ENCODE measurements at places on chromosomes 1 and 21.

GRCh38 chr1:16296643-16297042, 55.6 kb downstream of the FBXO42 start:
- DNase-seq = no peak

DNA sequence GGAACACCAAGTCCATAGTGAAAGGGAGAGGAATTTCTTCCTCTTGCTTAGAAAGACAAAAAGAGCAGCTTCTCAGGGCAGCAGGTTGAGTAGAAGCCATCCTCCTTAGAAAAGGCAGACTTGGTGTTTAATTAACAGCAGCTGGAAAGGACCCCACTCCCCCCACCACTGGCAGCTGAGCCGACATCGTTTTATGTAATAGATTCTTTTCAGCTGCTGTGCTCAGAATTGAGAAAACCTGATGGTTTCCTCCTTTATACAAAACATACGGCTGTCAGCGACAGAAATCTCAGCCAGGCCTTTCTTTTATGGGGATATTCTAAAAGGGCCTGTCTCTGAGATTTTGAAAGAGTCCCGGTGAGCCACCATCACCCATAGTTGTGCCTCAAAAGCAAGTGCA, 49.9 kb downstream of the MAN1C1 start:
- DNase-seq = no peak

GRCh38 chr1:57464756-57465155, 40.9 kb upstream of the DAB1 start:
- no peak for DNase-seq

GRCh38 chr1:85495556-85495955, 30.6 kb upstream of the DDAH1 start:
- DNase-seq = peak; percentile 65

GRCh38 chr1:184145083-184145482, 93.6 kb downstream of the TSEN15 start:
- no peak for DNase-seq

DNA sequence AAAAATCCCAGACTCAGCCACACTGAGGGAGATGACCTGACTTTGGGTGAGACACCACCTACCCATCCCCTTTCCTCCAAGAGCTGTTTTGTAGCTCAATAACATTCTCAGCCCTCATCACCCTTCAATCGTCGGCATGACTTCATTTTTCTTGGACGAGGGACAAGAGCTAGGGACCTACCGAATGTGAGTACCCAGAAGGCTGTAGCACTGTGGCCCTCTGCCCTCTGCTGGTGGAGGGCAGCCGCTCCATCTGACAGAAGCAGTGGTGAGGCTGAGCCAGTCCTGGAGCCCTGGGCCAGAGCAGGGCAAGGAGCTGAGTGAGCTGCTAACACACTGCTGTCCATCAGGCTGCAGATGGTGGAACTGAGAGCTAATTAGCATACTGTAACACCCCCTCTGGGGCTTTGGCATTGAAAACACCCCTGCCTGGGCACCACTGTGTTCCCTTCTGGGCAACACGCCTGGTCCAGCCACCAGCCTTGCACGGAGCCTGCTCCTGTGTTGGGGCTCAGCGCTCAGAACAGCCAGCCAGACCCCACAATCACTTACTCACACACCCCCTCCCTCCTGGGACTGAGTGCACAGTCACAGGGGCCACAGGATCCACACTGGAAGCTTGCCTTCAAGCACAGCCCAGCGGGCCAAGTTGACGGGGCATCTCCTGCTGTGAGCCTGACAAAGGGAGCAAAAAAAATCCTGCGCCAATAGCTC, 18.3 kb upstream of the ALPL start:
- DNase-seq = no peak

DNA sequence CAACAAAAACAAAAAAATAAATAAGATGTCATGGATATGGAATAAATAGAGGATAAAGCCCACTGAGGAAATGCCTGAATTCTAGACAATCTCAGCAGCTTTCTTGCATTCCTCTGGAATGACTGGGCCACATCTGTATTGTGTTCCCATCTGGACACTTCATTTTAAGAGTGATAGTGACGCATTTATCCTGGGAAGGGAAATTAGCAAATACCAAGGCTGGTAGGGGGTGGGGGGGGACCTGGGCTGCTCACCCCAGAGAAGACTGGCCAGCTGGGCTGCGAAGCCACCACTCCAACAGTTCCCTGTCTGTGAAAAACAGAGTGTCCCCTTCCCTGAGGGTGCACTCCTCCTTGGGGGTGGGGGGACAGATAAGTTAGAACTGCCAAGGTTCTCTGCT, 106.3 kb downstream of the HIVEP3 start:
- DNase-seq = no peak

DNA sequence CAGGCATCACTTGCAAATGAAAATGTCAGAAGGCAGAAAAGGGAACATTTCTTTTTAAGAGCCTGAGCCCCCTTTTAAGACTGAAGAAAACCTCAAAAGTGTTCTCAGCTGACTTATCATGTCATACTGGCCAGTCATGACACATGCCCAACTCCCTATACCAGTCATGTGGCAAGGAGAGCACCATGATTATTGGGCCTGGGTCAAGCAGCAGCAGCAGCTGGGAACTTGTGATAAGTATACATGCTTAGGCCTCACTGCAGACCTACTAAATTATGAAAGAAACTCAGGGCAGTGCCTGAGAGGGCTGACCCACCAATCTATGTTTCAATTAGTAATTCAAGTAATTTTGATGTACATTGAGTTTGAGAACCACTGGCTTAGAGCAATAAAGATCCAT, 8.6 kb downstream of the RO60 start:
- DNase-seq = no peak

DNA sequence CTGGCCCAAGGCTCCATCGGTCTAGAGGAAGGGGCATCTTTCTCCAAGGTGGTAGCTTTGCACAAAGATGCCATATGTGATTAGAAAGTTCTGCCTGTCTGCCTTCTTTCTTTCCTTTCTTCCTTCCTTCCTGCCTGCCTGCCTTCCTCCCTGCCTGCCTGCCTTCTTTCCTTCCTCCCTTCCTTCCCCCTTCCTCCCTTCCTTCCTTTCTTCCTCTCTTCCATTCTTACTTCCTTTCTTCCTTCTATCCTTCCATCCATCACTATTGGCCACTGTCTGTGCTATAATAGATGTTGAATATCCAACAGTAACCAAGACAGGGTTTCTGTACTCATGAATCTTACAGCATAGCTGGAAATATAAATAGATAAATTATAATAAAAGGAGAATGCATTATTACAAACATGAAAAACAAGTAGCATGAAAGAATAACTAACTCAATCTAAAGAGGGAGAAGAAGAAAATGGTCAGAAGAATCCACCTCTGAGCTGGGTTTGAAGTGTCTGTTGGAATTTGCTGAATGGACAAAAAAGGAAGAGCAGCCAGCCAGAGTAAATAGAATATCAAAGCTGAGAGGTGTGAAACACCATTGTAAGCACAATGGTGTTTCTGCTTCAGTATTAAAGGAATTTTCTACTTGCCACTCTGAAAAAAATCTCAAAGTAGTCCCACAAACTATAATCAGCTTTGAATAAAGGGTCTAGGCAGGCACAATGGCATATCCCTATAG, 250.6 kb upstream of the NR5A2 start:
- DNase-seq = no peak

- peak; percentile 95 for DNase-seq
Observed at GRCh38 chr1:153658400-153659174, at the start of gene SNAPIN. Gene SNAPIN, plus strand, starts transcription at chr1:153658703. Its CDS starts 41 bp downstream, at chr1:153658744.

- DNase-seq = no peak
Observed at GRCh38 chr1:207807326-207807689, 55.5 kb downstream of the CD46 start.

DNA sequence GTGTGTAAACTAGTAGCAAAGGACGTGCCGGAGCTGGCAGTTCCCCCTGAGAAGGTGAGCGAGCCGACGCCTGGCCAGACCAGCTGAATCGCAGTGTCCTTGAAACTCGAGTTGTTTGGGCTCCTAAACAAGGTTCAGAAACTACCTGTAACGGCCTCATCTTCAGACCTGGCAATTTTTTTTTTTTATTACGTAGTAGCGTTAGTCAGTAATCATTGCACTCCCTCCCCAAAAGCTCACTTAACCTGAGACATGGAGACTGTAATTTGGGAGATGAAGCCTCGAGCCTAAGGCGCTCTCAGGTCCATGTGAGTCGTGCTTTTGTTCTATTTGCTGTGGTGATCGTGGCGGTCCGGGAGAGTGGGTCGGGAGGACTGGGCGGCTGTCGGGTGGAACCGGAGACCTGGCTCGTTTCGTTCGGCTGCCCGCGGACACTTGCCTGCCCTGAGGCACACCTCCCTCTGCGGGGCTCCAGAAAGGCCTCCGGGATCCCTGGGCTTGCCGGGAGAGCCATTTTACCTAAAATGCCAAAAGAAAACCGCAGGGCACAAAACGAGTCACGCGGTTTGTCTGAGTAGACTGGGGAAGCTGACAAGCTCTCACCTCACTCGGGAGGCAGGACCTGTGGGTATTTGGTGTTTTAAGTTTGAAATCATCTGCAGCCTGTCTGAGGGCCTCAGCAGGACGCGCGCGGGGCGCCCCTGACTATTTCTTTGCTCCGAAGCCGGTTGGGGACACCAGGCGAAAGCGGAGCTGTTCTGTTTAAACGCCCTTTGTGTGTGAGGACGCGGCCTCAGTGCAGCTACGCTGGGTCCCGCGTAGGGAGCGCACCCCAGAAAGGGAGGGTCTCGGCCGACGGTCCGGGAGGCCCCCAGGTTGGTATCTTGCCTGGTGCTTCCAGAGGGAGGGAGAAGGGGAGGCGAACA, 722 bp downstream of the LHX8 start:
- DNase-seq = no peak

DNA sequence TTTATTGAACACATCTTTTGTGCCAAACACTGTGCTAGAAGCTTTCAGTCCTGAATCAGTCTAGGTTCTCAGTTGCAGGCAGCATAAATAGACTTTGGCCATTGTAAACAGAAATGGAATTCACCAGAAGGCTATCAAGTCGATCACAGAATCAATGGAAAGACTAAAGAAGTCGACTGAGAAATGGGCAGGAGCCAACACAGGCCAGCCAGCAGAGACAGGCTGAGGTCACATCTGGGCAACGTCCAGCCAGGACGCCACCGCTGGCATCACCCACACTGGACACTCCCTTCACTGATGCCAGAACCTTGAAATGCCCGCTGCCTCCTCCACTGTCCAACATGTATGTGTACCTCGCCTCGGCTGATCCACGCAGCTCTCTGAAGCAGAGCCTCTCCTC, 5.5 kb upstream of the CNTN2 start:
- DNase-seq = no peak

DNA sequence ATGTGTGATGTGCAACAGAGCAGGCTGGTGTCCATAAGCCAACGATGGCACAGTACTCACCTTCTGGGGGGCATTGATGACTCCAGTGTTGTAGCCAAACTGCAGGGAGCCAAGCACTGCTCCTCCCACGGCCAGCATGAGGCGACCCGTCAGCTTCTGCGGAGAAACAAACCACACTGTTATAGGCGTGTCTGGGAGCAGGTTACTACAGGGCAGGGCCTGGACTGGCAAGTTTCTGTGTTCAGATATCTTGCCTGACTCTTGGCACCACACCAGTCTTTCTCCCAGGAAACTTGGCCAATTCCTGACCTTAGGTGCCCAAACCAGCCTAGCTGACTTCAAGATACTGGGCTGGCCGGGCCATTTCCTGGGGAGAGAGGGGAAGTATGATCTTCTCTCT, 15.5 kb downstream of the SLC2A1 start:
- DNase-seq = peak; percentile 77

GRCh38 chr21:25515484-25516405, 91.5 kb downstream of the MRPL39 start:
- no peak for DNase-seq

DNA sequence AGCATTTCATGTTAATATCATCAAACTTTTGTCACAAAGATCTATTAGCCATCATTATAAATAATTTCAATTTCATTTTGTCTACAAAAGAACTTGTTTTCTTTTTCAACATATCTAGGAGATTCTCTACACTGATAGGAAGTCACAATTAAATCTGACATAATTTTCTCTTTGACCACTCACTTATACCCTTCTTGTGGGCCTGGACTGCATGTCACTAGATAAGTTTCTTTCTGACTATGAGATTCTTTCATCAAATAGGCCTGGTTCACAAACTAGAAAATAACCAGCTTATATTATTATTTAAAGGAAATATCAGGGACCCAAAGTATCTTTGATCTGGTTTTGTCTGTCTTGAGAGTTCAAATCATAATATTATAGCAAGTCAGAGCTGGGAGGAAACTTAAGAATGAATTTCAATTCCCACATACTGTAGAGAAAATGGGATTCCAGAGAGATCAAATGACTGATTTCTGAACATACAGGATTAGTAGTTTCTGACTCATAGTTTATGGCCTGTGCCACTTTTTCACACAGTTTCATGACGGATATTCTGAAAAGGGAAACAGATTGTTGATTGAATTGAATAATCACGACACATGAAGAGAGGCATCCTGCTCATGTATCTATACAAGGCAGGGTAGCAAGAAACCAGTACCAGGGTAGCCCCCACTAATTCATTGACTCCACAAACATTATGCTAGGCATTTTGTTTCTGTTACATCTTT, 355.8 kb downstream of the GPATCH2 start:
- DNase-seq = no peak

- DNase-seq = no peak
Observed at GRCh38 chr1:26529405-26529654, 231 bp upstream of the RPS6KA1 start.

DNA sequence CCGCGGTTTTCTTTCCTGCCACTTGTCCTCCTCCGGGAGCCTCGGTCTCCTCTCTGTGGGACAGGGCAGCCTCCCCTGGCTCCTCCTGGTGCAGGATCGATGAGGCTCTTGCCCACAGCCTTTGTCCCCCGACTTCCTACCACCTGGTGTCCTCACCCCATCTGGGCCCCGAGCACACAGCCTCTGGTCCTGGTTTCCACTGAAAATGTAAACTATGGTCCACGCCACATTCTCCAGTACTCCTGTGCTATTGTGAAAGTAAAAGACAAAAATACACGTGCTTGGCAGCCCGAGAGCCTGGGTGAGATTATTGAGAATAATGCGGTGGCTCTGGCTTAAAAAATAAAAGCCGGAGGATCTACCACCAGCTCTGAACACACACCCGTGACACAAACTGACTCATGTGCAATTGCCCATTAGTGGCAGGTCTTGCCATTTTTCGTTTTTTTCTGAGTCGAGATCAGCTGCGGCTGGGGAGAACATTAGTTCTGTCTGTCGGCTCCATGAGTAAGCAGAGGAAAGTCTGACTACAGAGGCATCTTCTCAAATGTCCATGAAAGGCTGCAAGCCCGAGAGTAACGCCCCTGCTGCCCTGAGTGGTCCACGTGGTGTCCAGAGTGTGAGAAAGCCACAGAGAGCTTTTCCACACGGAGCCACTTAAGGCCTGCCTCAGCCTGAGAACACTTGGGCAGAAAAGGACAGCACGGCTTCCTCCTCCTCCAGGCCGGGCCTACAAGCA, 5.7 kb upstream of the COL6A2 start:
- DNase-seq = no peak

DNA sequence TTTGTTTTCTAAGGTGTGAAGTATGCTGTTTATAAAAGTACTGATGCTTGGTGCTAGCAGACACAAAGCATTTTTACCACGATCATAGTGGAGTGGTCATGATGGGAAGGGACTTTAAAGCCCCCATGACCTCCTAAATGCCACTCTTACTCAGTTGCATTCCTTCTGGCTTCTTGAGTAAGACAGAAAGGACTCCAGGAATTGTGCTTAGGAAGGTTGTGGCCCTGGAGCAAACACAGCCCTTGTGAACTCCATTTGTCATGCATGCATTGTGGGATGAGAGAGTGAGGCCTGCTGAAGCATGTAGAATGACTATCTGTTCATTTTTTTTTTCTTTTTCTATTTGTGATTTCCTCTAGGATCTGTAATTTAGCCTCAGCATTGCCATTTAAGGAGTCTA, 34.2 kb downstream of the AK5 start:
- no peak for DNase-seq

Measured in lower lobe of right lung (tissue), 2 donors.